ENCODE measurements at places on chromosomes 2 and 18. TPM values are rescaled to one million over a fixed set of nuclear protein-coding genes. Genes with fewer than 3 reads are reported as not detected.

AQP12B gene
- 1.1 TPM for polyA plus RNA-seq

- no peak for DNase-seq
Measured at GRCh38 chr2:75311993-75312392, 112.7 kb upstream of the TACR1 start.

- no peak for DNase-seq
Measured at GRCh38 chr18:61582202-61582710, 249.0 kb downstream of the CDH20 start.

DNA sequence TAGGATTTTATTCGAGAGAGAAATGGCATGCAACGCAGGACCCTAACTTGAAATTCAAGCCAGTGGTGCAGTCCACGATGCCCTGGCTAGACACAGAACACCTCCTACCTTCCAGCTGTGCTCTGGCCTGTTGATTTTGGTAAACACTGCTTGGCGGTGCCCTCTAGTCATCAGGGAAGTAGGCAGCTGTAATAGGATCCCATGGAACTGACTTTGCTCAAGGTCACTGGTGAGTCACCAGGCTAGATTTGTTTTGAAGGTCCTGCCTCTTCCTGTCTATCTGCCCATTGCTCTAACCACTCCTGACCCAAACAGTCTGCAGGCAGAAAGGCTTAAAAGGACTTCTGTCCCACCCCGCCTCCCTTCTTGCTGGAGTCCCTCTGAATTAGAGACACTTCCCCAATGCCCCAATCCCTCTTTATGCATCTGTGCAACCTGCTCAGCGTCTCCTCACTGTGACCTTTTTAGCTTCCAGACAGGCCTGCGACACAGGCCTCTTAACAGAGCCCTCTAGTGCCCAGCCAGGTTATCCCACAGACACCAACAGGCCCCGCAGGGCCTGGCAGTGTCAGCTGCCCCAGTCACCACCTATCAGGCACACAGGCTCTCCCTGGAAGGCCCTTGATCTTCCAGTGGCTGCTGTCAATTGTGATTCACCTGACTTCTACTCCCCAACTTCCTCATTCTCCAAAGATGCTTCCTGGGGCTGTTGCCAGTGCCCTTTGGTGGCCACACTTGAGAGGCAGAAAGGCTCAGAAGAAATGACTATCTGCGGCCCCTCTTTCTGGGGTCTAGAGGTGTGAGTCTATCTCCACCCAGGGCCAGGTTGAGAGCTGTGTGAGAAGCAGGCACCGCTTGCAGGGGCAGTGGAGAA, 5.2 kb downstream of the TMEM127 start:
- DNase-seq: no peak

DNA sequence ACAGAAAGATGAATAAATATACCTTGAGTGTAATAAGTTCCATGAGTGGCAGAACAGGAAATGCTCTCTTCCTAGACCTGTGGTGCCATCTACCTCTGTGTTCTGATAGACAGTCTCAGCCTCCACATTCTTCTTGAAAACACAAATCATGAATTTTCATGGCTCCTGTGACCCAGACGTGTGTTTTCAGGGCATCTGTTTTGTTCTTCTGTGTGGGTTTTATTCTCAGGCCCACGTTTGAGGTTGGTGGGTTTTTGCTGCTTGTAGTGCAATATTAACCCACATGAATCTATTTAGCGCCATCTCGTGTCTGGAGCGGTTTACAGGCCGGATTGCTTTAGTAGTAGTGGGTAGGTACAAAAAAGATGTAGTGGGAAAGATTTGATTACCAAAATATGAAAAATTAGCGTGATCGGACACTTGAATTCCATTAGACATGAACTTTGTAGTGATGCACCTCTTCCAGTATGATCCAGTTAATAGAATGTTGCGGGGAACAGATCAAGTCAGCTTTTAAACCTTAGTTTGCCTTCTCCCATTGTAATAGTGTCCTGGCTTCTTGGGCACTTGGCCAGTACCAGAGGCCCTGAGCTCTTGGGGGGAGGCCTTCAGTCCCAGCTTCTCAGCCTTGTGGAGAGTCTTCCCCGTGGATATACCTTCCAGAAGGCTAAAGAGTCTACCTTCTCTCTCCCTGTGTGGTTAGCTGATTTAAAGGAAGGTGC, 256.5 kb downstream of the TPGS2 start:
- no peak for DNase-seq

Measured in forelimb muscle (tissue), 1 donor.